GM06990 (cell line): ENCODE measurements at places on chromosomes 1 and 21.

DNA sequence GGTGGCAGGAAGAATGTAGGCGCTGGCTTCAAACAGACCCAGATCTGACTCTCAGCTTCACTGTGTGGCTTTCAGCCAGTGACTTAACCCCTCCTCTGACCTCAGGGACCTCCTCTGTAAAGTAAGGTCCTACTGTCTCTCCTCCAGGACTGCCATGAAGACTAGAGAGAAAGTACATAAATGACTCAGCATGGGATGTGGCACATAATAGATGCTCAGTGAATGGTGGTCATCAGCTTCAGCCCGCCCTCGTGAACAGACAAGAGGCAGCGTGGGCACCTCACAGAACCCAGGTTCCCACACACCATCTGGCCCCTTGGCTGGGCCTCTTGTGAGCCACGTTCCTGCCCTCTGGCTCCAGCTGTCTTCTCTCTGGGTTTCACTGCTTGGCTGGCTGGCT is 126.0 kb downstream of the SYF2 start:
- DNase-seq, result peak; percentile 41

DNA sequence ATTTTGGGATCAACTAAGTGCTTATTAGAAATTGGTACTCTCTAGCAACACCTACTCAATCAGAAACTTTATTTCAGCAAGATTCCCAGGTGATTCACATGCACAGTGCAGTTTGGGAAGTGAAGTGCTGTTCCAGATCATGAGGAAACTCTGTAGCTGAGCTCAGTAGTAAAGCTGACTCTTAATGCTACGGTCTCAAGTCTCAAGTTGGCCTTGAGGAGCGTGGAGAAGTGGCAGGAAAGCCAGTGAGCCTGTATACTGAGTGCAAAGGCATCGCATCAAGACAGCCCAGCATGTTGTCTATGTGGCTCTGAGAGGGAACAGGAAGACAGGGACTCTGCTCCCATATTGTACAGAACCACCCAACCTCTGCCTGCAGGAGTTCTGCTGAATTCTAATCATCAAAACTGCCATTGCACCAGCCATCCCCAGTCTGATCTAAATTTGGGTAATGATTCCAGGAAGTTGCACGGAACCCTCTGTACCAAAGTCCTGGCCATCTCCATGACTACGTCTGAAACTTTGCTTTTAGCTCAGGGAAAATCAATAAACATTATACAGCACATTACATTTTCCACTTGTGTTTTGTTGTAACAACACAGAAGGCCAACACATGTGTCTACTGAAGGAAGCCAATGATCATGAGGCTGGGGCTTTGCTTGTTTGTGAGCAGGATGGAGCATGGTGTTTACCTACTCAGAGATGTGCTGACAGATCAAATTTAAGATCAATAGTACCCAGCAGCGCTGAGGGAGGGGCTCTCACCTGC is 105.1 kb upstream of the TLR5 start:
- DNase-seq, result no peak

- DNase-seq, result no peak
Measured at GRCh38 chr1:67053535-67053784, 488 bp downstream of the SLC35D1 start.

GRCh38 chr21:35510294-35510693 is 461.2 kb upstream of the RUNX1 start:
- DNase-seq, result no peak

DNA sequence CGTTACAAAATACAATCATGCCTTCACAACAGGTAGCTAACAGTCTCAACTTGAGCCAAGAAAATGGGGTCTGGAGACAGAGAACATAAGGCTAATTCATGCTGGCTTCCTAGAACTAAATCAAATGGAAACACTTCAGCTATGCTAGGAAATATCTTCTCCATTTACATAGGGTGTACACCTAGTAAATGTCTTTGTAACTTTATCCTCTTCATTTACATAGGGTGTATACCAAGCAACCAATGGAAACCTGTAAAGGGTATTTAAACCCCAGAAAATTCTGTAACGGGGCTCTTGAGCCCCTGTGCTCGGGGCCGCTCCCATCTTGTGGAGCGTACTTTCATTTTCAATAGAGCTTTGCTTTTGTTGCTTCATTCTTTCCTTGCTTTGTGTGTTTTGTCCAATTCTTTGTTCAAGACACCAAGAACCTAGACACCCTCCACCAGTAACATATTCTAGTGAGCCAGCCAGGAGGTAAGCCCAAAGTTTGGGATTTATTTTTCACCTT is 19.5 kb upstream of the CYP4X1 start:
- DNase-seq, result no peak

- DNase-seq, result no peak
Measured at GRCh38 chr21:40938611-40939010, 91.7 kb upstream of the DSCAM start.

DNA sequence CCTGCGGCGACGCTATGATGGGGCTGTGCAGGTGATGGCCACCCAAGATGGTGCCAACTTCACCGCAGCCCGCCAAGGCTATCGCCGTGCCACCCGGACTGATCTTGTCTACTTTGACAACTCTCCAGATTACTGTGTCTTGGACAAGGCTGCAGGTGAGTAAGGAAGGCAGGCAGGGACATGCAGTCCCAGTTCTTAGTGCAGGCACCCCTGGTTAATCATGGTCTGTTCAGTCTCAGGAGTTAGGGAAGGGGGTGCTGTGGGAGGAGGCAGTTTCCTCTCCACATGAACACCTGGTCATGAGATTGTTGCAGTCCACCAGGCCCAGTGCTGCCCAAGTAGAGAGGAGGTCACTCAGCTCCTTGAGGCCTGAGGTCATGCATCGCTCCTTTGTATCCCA is 8.5 kb downstream of the WNT2B start:
- no peak for DNase-seq

DNA sequence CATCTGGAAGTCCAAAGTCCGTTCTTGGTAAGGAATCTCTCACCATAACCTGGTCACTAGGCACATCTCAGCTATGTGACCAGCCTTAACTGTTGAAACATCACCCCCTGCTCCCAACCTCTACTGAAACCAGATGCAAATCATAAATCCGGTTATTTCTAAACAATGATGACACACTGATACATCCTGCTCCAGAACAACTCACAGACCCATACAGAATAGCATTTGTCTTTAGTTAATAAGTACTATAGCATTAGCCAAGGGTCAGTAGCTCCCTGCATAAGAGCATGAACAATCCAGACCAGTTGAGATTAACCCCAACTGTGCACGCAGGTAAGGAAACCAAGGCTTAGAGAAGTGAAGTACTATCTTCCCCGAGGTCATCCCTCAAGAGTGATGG is 38.0 kb upstream of the KCTD3 start:
- no peak for DNase-seq

DNA sequence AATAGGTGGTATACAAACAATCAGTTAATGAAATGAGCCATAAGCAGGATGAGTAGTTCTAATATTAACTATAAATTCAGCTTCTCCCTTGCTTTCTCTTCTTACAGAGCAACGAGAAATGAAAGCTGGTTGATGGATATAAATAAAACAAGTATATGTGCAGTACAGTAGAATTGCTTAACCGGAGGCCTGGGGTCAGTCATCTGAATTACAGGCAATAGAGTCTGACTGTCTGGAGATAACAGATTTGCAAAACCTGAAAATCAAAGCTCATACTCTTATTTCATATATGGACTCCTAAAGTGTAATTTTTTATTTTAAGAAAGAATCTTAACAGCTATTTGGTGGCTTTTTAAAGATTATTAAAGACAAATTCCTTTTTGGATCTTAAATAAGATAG is 43.1 kb upstream of the SGIP1 start:
- no peak for DNase-seq

- no peak for DNase-seq
Measured at GRCh38 chr1:119160409-119160808, 20.0 kb upstream of the WARS2 start.

DNA sequence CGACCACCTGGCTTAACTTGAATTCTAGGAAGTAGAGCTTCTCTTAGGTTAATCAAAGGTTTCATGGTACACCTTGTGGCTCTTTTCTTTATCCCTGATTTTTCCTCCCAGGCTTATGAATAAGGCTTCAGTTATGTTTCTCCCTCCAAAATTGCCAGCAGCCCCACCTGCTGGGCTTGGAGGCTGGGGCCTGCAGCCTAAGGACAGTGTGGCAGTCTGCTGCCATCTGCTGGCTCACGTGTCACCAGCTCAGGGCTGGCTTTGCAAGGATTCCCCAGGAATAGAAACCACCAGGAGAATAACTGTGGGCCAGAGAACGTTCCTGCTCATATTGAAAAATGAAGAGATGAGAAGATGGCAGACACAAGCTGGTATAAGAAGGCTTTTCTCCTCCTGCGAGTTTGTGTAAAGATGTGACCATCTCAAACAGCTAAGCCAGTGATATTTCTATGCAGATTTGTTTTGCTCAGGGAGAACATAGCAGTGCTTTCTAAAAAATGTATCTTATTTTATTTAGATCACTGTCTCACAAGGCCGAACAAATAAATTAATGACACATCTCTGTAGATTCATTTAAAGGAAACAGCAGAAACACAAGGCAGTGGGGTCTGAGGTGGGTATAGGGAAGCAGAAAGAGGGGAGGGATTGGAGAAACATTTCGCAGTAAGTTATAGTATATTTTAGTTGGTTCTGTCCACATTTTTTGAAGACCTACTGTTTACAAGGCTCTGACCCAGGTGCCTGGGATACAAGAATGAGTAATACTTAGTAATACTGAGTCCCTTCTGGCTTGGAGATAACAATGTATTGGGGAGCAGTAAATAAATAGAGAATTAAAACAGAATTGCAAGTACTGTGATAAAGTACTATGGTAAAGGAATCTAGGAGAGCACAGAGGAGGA is 291.1 kb upstream of the SGIP1 start:
- DNase-seq, result peak; percentile 29

- DNase-seq, result peak; percentile 43
Measured at GRCh38 chr1:211606332-211606913, 27.5 kb upstream of the SLC30A1 start.

- DNase-seq, result no peak
Measured at GRCh38 chr1:42824481-42825035, 7.4 kb upstream of the SVBP start.

DNA sequence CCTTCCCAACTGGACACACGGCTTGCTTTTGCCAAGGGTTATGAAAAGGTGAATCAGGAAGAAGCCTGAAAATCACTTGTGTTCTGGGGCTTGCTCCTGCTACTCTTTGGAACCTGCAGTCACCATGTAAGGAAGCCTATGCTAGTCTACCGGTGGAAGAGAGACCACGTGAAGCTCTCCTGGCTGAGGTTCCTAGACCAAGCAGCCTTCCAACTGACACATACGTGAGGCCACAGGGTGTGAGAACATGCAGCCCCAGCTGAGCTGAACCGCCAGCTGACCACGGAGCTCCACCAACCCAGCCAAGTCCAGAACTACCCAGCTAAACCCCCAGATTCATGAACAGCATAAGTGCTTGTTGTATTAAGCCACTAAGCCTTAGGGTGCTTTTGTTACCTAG is 72.8 kb upstream of the KRTAP19-8 start:
- no peak for DNase-seq

GRCh38 chr1:231616667-231617066 is 9.9 kb upstream of the DISC1 start:
- DNase-seq, result no peak

GRCh38 chr1:88799491-88799890 is 91.9 kb downstream of the GTF2B start:
- no peak for DNase-seq

GRCh38 chr1:53057127-53057526 is 4.9 kb upstream of the PODN start:
- no peak for DNase-seq

GRCh38 chr1:2805801-2806430 is 4.4 kb upstream of the TTC34 start:
- no peak for DNase-seq

GRCh38 chr1:245871915-245872314 is 635.2 kb downstream of the SMYD3 start:
- no peak for DNase-seq

DNA sequence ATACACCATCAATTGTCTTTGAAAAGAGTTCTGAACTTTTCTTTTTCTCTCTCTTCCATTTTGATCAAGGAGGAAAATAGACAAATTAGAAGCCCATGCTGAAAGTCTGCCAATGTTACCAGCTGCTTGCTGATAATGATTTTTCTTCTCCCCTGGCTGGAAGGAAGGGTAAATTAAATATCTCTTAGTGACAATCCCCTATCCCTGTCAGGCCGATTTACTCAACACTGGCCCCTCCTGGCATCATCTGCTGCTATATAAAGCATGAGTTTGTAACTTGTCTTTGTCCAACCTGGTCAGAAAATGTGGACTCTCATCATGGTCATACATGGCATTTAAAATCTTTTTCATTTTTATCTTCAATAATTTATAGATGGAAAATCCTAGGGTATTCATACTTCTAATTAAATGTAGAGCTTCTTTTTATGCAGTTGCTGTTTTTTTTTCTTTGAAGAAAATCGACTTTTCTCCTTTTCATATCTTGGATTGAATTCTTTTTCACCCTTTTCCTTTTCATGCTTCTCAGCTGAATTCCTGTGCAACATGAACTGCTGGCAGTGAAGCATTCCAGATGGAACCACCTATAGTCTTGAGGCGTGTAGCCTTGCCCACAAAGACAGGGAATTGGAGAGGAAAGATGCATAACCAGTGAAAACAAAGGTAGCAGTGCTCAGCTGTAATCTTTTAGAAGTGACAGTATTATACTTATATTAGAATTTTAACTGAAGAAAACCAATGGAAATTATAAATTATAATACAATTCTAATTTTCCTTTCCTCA is 214.7 kb upstream of the PTGFR start:
- DNase-seq, result no peak

- no peak for DNase-seq
Measured at GRCh38 chr1:71853360-71853759, 429.0 kb downstream of the NEGR1 start.

DNA sequence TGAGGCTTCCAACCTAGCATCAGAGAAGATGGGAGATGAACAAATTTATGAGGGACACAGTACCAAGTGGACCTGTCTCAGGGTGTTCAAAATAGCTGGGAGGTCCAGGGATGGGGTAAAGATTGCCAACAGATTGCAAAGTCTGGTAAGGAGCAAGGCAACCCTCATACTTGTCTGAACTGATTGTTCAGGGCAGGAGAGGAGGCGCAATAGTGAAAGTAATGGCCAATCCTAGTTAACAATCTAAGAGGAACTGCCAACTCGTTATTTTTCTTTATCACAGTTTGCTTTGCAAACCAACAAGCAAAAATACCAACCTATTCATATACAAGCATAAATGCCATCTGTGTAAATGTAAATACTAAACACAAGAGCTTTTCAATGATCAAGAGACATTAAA is 78.4 kb upstream of the S1PR1 start:
- DNase-seq, result no peak

DNA sequence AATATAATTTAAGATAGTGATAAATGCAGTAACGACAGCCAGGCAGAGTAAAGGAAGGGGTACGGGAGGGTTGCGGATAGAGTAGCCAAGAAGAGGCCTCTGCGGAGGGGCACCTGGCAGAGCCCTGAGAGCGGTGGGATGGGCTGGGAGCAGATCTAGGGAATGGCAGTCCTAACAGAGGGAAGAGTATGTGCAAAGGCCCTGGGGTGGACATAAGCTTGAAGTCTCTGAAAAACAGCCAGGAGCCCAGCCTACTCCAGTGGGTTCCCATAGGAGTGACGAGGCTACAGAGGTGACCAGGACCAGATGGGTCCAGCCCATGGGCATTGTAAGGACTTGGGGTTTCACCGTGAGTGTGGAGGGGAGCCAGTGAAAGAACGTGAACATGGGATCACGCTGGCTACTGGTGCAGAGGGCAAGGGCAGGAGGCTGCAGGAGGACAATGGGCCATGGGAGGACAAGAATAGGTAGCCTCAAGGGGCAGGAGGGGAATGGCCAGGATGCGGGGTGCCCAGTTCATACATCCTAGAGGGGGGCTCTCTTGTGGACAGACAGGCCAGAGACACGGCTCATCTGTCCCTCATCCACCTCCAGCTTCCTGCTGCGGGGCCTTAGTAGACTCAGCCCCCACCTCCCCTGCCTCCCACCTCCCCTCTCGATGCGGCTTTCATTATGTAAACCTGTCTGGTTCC is 185.7 kb upstream of the VAMP3 start:
- no peak for DNase-seq
